ENCODE measurements at places on chromosomes 5 and 9. TPM values are rescaled to one million over a fixed set of nuclear protein-coding genes. Genes with fewer than 3 reads are reported as not detected.

GRCh38 chr5:100546001-100546400 is 10.8 kb downstream of the FAM174A start:
- no peak for ATAC-seq

- ATAC-seq = no peak
Measured at GRCh38 chr9:132440735-132441134, 30.7 kb downstream of the CFAP77 start.

GRCh38 chr9:131237291-131237690 is 39.0 kb downstream of the FAM78A start:
- no peak for ATAC-seq

- ATAC-seq = peak; percentile 79
Measured at GRCh38 chr5:113162770-113163169, 186.2 kb downstream of the DCP2 start.

DNA sequence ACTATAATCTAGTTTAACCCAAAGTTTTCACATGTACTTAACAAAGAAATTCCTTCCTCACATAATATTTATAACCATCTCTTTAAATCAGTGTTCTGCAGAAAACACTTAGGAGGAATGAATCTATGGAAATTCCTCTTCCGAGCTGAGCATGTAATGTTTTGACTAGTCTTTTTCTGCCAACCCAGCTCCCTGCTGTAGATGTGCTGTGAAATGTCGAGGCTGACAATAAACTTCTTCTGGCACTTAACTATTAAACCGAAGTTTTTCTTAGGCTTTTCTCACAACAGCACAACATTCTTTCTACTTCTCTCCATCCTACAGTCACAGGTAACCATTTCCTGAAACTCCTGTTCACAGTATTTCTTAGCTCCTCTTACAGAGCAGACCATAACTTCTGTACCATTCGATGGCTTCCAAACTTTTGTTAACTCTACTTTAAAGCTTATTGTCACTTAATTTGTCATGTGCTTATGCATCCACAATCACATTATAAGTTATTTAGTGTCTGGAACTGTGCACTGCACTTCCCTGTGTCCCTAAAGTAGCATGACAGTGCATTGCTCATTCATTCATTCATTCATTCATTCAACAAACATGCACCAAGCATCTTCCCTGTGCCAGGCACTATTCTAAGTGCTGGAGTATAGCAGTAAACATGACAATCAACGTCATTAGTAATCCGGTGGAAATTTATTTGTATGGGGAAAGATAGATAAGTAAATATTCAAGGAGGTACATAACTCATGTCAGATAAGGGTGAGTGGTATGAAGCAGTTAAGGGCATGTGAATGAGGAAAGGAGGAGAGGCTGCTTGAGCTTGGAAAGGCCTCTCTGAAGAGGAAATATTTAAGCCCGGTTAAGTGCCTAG is 54.6 kb downstream of the TSSK1B start:
- no peak for ATAC-seq

DNA sequence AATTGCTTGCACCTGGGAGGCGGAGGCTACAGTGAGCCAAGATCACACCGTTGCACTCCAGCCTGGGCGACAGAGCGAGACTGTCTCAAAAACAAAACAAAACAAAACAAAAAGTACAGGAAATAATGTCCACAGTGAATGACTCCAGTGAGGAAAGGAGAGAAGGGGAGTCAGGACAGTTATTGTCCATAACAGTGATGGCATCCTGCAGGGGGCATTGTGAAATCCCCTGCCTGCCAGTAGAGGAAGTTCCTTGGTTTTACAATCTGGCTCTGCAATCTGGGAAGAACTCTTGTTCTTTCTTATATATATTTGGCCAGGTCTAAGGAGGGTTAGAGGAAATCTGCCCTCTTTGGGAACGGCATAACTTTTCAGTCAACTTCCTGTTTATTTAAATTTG is 8.2 kb downstream of the SH3GL2 start:
- ATAC-seq = no peak

DNA sequence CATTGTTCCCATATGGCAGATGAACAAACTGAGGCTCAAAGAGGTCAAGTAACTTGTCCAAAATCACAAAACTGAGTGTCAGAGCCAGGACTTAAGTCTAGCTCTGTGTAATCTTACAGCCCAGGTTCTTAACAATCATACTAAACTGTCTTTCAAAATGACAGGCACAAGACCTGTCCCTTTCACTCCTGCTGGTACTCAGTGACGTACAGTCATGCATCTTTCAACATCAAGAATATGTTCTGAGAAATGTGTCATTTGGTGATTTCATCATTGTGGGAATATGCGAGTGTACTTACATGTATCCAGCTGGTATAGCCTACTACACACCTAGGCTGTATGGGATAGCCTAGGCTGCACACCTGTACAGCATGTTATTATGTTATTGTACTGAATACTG is 646.8 kb upstream of the WWC1 start:
- peak; percentile 74 for ATAC-seq

DNA sequence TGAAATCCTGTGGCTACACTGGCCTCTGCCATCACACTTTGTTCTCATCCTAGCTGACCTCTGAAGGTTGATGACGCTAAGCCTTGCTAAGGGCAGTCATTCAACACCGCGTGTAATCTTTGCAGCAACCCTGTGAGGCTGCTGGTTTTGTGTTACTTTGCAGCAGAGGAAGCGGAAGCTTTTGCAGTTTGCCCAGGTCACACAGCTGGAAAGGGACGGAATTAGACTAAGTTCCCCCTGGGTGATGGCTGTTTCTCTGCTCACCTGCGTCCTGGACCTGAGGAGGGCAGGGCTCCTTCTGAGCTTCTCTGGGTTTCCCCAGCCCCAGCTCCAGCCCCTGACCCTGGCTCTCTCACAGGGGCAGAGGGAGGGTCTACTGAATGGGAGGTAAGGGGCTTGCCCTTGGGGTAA is 7.3 kb upstream of the SLC25A51 start:
- no peak for ATAC-seq

DNA sequence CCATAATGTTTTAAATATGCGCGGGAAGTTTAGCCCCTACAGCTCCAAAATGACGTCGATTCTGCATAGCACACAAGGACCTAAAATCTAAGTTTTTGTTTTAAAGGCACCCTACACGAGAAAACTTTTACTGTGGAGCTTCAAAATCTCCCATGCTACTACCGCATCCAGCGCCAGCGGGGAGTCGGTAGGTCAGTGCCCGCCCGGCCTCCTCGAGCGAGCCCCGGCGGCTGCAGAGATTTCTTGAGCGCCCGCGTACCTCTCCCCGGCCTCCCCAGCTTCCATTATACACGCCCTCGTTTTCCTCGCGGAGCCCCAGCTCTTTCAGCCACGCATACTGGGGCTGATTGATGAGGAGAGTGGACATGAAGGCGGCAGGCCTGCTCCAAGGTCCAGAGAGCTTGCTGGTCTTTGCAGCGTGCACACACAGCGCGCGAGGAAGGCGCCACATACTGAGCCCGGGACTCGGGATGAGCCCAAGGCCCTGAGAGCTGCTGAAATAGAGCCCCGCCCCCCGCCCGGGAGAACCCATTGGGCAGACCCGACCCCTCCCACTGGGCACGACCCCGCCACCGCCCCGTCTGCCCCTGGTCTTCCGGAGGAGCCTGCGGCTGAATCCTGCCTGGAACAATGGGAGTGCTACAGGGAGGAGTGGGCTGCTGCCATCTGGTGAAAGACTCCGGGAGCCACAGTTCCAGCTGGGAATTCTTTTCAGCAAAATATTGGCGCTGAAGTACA is at the start of gene ALDH7A1:
Gene ALDH7A1 (minus strand): TSS at position 472 of the 738 bp plus-strand sequence. CDS start 21 bp downstream, at position 451.
- ATAC-seq = peak; percentile 76

- no peak for ATAC-seq
Measured at GRCh38 chr5:179199246-179199645, 139.1 kb downstream of the ZNF354C start.

DNA sequence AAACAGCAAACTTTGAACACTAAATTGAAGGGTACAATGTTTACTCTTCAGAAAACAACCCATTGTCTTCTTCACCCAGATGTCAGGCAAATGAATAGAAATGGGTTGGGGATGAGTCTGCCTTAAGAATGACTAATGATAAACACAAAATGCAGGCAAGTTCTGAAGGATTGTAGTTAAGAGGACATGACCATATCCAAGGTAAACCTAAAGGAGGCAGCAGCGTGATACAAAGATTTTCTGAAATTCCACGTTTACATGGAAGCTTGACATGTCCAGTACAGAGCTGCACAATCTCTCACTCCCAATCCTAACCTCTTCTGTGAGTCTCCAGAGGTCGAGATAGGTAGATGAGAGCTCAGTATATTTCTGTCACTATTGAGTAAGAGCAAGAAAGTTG is 1263.2 kb upstream of the CDH6 start:
- no peak for ATAC-seq

- no peak for ATAC-seq
Measured at GRCh38 chr5:146313027-146313426, 25.6 kb upstream of the POU4F3 start.

DNA sequence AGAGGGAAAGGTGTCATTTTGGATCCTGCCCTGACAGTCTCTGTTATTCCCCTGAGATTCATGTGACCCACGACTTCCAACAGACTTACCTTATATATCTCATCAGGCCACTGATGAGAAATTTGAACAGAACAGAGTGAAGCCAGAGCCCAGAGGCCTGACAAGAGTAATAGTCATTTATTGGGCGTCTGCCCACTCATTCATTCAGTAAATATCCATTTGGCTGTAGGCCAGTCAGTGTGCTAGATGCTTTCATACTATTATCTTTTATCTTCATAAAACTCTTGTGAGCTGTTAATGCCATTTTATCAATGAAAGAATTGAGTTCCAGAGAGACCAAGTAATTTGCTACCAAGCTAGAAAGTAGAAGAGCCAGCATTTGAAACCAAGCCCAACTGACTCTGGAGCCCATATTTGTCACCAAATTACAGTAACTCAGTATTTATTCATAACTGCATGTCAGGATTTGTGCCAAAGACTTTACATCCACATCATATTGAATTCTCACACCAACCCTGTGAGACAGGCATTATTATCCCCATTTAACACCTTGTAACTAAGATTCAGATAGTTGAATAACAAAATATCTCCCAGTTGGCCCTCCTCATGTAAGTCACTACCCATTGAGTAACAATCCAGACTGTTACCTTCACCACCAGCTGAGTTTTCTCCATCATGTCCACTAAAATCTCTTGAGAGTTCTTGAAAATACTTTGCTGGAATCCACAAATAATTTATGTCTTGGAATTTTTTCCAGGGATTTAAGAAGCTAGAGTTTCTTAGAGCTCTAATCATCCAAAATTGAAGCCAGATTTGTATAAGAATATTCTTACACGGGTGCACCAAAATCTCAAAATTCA is 2.5 kb downstream of the PTPDC1 start:
- ATAC-seq = peak; percentile 50

DNA sequence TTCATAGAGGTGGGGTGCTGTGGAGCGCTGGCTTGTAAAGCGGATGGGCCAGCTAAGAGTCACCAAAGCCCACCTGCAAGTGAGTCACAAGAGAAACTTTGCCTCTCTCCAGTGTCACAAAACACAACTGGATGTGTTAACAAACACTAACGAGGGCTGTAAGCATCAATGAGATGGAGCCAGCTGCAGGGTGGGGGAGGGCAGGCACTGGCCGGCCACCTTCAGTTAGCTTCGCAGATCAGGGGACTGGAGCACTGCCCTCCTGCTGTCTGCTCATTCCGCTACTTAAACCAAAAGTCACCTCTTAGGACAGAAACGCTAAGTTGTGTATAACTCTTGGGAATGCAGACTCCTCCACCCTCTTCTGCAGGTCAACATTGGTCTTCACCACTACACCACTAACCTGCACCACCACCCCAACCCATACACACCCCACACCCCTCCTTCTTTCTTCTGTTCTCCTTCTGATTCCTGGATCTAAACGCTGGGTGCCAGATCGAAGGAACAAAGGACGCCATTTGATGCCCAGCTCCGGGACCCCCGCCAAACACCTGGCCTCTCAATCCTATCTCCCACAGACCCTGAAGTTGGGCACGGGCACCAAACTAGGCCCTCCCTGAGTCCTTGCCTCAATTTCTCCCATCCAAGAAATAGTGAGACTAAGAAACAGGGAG is 2.1 kb downstream of the ARSI start:
- ATAC-seq = no peak

DNA sequence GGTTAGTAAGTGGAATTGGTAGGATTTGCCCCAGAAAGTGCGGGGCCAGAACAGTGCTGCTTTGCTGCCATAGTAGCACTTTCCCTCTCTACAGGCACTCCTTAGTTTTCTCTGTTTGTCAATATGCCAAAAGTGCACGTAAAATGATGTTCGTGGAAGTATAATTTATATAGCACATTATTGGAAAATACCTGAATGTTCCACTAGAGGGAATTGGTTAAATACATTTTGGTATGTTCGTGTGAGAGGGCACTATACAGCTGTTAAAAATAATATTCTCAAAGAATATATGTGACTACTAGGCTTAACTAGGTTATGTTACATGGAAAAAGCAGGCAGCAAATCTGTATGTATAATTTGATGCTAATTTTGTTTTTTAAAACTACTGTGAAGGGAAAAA is 184.0 kb upstream of the GDNF start:
- ATAC-seq = no peak

DNA sequence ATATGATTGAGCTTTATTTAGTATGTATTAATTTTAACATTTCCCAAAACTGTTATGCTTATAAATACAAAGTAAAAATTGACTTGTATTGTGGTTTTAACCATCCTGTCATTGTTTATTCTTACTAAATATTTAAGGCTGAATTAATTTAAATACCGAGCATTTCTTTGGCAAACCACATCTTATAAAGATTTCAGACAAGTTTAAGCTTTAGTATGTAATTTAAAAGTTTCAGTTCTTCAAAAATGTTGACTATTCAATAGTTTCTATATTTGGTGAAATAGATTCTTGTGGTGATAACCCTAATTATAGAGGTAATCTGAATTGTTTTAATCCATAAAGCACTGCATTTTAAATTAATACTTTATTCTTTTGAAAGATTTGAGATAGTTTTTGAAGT is 65.5 kb downstream of the CCNH start:
- no peak for ATAC-seq

DNA sequence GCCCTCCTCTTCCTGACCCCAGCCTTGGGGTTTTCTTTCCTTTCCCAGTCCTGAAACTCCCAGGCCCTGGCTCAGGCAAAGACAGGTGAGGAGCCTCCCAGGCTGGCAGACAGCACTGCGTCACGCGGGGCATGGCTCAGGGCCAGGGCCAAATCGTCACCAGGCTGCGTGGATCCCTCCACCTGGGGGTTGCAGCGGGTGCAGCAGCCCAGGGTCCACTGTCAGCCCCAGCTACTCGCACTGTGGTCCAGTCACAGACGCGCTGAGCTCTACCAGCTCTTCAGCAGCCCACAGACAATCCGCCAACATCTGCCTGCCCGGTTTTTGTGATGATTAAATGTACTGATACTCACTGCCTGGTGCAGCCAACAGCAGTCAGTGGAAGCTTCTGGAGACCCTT is 12.1 kb downstream of the FAM78A start:
- no peak for ATAC-seq

The IPPK gene
- 37.6 TPM for total RNA-seq

The SLC35A4 gene
- total RNA-seq = 52.4 TPM

The TOR2A gene
- 9.5 TPM for total RNA-seq

The SMIM33 gene
- not detected for total RNA-seq

The SLC46A2 gene
- 0.44 TPM for total RNA-seq

The ADCY2 gene
- total RNA-seq = 0.12 TPM

The THOC3 gene
- 155 TPM for total RNA-seq

The NR6A1 gene
- total RNA-seq = 1.7 TPM

The ERBIN gene
- total RNA-seq = 41.6 TPM

The CD180 gene
- 0.24 TPM for total RNA-seq

The CRAT gene
- total RNA-seq = 33.4 TPM
